Activated T-cell treated with anti-CD3 and anti-CD28 coated beads for 24 hours (primary cell): ENCODE measurements at places on chromosomes 16 and 17.

GRCh38 chr17:67517325-67517724 is 140.2 kb downstream of the PITPNC1 start:
- DNase-seq: no peak

DNA sequence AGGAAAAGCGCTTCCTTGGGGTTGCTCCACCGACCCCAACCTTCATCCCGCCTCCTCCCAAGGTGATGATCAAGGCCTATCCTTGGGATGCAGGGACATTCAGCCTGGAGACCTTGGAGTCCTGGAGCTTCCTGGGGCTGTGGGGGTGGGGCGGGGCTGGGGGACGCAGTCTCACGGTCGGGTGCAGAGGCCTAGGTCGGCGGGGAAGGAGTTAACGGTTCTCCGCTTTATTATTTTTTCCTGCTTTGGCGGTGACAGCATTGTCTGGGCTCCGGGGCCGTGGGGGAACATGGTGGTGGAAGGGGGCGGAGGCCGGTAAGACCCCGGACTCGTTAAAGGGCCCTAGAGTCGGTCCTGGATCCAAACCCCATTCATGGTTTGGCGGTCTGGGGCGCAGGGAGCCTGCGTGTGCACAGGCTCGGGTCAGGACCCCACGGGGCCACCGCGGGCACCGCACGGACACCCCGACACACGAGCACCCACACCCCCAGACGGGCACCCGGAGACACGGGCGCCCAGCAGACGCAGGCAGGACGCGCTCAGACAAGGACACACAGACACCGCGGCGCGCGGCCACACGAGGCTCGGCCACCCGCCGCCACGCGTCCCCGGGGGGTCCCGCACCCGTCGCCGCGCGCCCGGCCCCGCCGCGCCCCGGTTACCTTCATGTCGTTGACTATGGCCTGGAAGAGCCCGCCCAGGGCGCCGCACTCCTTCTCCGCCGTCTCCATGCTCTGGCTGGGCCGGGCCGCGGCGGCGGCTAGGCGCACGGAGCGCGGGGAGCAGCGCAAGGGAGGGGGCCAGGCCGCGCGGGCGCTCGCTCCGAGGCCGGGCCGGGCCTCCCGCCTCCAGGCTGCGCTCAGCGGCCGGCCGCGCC is 554 bp downstream of the MTSS2 start:
- no peak for DNase-seq

GRCh38 chr17:80220736-80221215 is 549 bp downstream of the SLC26A11 start:
- DNase-seq: no peak

DNA sequence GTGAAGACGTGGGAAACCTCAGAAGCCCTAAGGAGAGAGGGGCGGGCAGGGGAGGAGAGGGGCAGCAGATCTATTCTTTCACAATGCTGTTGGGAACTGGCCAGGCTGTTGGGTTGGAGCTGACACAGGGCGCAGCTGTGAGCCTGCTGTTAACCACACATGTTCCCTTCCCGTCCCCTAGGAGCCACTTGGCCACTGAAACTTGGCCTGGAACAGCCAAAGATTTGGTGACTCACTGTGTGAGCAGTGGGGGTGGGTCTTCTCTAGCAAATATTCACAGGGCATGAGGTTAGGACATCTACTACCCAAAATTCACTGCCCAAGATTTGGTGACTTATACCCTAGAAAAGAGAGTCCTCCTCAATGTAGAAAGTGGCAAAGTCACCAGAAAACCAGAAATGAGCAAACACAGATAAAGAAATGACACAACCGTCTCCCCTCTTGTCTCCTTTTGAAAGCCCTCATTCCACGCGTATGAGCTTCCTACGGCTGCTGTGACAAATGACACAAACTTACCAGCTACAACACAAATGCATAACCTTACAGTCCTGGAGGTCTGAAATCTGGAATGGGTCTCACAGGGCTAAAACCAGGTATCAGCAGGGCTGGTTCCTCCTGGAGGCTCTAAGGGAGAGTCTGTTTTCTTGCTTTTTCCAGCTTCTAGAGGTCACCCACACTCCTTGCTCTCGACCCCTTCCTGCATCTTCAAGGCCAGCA is 6.3 kb downstream of the TBC1D16 start:
- DNase-seq: no peak

- DNase-seq: no peak
Observed at GRCh38 chr16:82748026-82748425, 121.3 kb downstream of the CDH13 start.

DNA sequence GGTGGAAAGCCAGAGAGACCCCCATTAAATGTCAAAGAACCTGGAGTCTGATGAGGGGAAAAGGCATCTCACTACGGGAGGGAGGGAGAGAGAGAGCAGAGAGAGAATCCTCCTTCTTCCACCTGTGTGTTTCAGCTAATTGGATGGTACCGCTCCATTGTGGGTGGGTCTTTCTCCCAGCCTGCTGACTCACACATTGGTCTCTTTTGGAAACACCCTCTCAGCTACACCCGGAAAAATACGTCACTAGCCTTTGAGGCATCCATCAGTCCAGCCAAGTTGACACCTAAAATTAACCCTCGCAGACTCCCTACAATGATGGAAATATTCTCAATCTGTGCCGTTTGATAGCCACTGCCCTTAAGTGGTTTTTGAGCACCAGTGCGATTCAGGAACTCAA is 100.4 kb downstream of the ELAC2 start:
- DNase-seq: no peak

DNA sequence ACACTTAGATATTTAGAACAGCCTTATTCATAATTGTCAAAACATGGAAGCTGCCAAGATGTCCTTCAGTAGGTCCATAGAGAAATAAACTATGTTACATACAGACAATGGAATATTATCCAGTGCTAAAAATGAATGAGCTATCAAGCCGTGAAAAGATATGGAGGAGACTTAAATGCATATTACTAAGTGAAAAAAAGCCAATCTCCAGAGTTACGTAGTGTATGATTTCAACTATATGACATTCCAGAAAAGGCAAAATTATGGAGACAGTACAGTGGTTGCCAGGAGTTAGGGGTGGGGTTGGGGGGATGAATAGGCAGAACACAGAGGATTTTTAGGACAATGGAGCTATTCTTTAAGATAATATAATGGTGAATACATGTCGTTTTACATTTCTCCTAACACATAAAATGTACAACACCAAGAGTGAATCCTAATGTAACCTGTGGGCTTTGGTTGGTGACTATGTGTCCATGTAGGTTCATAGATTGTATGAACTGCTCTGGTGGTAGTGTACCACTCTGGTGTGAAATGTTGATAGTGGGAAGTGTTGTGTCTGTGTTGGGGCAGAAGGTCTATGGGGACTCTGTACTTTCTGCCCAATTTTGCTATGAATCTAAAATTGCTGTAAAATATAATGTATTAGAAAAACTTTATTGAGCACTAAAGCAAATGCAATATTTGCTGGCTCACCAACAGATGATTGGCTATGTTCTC is 122.6 kb downstream of the USP22 start:
- no peak for DNase-seq
